ENCODE measurements at places on chromosomes 4 and X. TPM values are rescaled to one million over a fixed set of nuclear protein-coding genes. Genes with fewer than 3 reads are reported as not detected.

DNA sequence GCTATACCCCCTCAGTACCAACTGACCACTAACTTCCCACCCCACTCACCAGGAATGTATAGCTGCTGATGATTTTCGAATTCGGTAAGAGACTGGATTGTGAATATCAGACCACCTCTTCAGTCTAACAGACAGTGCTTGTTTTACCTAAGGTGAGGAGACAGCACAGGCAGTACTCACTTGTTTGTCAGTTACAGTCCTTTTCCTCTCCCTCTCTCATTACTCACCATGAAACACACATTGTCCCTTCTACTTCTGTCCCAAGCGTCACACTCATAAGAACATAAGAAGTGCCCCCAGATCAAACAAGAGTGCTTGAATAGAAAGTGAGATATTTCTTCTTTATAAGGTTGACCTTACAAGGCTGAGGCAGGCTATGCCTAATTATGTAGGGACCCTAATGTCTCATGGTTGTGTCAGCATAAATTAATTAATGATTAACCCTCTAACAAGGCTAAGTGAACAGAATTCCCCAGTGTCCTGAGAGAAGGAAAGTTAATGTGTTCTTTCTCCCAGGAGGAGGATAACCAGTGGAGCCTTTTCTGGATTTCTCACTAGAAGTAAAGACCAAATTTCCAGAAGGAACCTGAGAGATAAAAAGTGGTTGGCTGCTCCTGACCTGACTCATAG, 32.2 kb downstream of the ZCCHC12 start:
- no peak for DNase-seq
- H3K4me1 ChIP-seq: no peaks in the 10 kb centered on the region
- H3K4me3 ChIP-seq: no peak overlapping the region
- H3K27me3 ChIP-seq: no peaks in the 10 kb centered on the region

SPANXN4 gene
- total RNA-seq: not detected

- H3K4me1 ChIP-seq: no peaks in the 10 kb centered on the region
- H3K36me3 ChIP-seq: no peaks in the 10 kb centered on the region
- H3K27me3 ChIP-seq: no peaks in the 10 kb centered on the region
- H3K4me3 ChIP-seq: no peak overlapping the region
These were observed 38.1 kb downstream of the DIAPH2 start for GRCh38 chrX:96722781-96723180.

DNA sequence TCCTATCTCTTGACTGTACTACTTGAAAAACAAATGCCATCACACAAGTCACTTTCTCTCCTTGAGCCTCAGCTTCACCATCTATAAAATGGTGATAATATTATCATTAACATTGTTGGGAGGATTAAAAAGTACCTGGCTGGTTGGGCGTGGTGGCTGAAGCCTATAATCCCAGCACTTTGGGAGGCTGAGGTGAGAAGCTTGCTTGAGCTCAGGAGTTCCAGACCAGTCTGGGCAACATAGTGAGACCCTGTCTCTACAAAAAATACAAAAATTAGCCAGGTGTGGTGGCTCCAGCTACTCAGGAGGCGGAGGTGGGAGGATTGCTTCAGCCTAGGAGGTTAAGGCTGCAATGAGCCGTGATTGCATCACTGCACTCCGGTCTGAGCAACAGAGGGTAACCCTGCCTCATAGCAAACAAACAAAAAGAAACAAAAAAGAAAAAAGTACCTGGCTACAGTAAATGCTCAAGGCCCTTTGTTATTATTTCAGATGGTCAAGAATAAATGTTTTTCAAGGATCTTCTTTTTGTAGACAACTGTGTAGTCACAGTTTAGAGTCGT, 120.3 kb downstream of the CHRNA9 start:
- DNase-seq: no peak
- no peak overlapping the region for H3K4me3 ChIP-seq
- H3K27me3 ChIP-seq: no peaks in the 10 kb centered on the region
- H3K4me1 ChIP-seq: no peaks in the 10 kb centered on the region
- no peak overlapping the region for H3K27ac ChIP-seq
- no peaks in the 10 kb centered on the region for H3K36me3 ChIP-seq

- H3K36me3 ChIP-seq: no peaks in the 10 kb centered on the region
- no peaks in the 10 kb centered on the region for H3K4me1 ChIP-seq
- H3K27ac ChIP-seq: no peak overlapping the region
- DNase-seq: no peak
- H3K27me3 ChIP-seq: no peaks in the 10 kb centered on the region
These were observed 1141.8 kb upstream of the PCDH7 start for GRCh38 chr4:29578329-29578728.

DNA sequence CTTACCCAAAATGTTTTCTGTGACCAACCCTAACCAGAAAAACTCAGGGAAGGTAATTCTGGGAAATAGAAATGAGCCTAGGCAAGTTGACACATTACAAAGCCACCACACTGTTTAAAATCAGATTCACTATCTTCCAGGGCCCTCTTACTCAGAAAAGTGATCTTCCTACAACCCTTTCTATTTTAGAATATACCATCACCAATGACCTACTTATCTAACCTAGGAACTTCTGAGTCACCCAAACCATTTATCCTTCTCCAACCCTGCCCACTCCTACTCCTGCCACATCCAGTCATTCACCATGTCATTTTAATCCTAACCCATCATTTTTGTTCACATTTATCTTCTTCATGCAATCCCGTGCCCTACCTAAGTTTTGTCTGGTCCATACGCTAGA, 89.9 kb downstream of the FTHL17 start:
- no peak for DNase-seq
- H3K27me3 ChIP-seq: no peaks in the 10 kb centered on the region
- H3K4me3 ChIP-seq: no peak overlapping the region
- no peak overlapping the region for H3K27ac ChIP-seq

DNA sequence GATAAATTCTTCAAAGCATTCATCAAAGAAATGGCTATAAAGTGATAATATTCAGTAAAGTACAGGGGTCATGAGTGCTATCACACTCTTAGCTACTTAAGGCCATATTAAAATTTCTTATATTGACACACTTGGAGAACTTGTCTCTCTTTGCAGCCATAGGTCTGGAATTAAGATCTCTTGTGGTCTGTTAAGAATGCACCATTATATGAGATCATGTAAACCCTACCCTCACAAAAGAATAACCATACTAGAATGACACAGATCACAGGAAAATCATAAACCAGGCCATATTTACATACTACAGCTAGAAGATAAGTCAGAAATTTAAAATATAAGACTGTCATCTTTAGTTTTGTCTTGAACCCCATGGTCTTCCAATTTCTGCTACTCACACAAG, 434.3 kb downstream of the PDGFC start:
- H3K4me1 ChIP-seq: no peaks in the 10 kb centered on the region
- H3K27ac ChIP-seq: no peak overlapping the region
- DNase-seq: no peak
- H3K4me3 ChIP-seq: no peak overlapping the region
- no peaks in the 10 kb centered on the region for H3K36me3 ChIP-seq
- H3K27me3 ChIP-seq: no peaks in the 10 kb centered on the region

GRCh38 chr4:144739511-144740033, 93.6 kb downstream of the HHIP start:
- no peaks in the 10 kb centered on the region for H3K36me3 ChIP-seq
- H3K27ac ChIP-seq: no peak overlapping the region
- H3K4me3 ChIP-seq: no peak overlapping the region
- DNase-seq: no peak

All from glutamatergic neuron (in vitro differentiated cells).